Islet precursor cell (in vitro differentiated cells): ENCODE measurements at places on chromosomes 13 and 19.

- no peak for DNase-seq
These were observed 7.0 kb downstream of the PPP5C start for GRCh38 chr19:46353730-46354528.

GRCh38 chr13:74681891-74682290 lies 547.7 kb upstream of the KLF12 start:
- DNase-seq: no peak

- DNase-seq: no peak
These were observed 536 bp upstream of the NCR1 start for GRCh38 chr19:54905421-54905802.

DNA sequence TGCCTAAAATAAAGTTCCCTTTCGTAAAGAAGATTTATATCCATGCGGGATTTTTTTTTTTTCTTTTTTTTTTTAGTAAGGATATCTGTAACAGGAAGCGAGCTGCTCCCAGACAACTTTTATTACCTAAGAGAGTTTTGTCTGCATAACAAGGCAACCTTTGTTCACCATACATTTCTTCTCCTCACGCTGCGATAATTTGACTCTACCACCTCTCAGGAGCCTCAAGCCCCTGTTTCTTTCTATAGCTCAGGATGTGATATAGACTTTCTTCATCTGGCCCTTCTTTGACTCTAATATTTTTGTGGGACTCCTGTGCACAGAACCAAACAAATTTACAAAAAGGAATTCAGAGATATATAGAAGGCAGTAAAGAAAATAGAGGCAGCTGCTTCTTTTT lies 1053.7 kb upstream of the SPRY2 start:
- DNase-seq: no peak

DNA sequence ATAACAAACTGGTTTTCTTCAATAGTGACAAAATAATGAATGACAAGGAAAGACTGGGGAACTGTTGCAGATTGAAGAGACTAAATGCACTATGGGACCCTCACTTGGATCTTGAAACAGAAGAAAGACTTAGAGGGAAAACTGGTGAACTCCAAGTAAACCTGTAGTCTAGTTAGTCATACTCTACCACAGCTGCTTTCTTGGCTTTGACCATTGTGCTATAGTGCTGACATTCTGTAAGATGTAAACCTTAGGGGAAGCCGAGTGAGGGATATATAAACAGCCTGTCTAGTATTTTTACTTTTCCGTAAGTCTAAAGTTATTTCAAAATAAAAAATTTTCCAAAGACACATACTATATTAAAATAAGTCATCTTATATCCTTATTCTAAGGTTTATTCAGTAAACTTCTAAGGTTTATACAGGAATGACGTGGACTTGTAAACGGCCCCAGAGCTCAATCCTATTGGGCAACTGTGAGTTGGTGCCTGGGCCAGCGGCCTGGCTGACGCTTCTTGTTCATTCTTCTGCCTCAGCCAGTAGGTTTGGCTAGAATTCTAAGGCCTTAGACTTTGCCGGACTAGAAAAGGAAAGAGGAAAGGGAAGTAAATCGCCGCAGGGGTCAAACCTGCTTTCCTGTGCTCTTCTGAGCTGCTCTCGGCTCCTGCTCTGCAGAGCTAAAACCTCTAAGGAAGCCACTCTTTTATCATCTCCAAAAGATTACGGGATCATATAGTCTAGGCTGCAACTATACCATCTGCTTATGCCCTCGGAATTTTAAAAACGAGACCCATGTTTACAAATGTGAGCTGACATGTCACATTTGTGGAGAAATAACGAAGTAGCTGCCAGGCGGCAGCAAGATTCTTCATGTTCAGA lies 33.6 kb upstream of the UBE2L5 start:
- DNase-seq: no peak

DNA sequence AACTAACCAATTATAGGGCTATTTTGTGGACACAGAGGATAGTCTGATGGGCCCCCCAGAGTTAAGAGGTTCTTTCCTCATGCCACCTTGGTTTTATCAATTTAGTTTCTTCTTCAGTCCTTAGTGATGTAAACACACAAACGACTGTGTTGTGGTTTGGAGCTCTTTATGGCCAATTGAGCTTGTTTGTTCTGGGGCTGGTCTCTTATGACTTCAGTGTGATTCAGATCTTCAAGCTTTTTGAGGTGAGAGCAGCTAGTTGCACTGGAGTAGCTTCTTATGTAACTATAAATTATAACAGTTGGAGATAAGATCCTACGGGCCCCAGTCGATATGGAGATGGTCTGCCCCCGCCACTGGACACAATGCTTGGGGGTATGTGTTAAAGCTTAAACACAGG lies 22.0 kb upstream of the GJB6 start:
- no peak for DNase-seq

- peak; percentile 89 for DNase-seq
These were observed at the start of gene STAP2 for GRCh38 chr19:4338441-4339355. STAP2 (minus strand) TSS chr19:4338827; CDS start chr19:4338753, 74 bp downstream.

GRCh38 chr13:75960538-75960994 lies 324.4 kb downstream of the LMO7 start:
- no peak for DNase-seq

- peak; percentile 46 for DNase-seq
These were observed 186.8 kb upstream of the SOX1 start for GRCh38 chr13:111880185-111880584.

- no peak for DNase-seq
These were observed 149.6 kb downstream of the SIPA1L3 start for GRCh38 chr19:38056646-38057045.

DNA sequence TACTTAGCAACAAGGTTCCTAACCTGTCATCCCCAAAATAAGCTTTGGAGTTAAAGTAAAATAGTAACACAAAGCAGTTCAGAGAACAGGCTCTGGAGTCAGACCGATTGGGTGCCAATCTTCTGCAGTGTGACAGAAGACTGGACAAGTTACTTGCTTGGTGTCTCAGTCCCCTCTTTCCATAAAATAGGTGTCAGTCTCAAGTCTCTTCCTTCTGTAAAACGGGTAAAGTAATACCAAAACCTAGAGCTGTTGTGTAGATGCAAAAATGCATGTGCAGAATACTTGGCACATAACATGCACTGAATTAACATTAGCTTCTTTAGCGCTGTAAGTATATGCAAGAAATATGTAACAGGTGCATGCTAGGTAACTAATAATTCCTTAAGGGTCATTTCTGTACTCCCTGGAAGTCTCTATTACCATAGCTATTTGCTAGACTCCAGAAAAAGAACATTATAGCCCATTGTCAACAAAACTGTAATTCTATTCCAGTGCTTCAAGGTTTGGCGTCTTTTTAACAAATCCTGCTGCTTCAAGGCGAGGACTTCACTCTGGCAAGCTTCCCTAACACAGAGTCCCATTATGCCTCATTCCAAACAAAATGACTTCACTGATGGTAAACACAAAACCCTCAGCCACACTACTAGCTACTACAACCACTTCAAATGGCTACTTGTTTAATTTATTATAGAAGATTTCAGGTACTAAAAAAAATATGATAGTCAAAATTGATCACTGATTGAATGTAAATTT lies 32.8 kb downstream of the ELF1 start:
- no peak for DNase-seq

DNA sequence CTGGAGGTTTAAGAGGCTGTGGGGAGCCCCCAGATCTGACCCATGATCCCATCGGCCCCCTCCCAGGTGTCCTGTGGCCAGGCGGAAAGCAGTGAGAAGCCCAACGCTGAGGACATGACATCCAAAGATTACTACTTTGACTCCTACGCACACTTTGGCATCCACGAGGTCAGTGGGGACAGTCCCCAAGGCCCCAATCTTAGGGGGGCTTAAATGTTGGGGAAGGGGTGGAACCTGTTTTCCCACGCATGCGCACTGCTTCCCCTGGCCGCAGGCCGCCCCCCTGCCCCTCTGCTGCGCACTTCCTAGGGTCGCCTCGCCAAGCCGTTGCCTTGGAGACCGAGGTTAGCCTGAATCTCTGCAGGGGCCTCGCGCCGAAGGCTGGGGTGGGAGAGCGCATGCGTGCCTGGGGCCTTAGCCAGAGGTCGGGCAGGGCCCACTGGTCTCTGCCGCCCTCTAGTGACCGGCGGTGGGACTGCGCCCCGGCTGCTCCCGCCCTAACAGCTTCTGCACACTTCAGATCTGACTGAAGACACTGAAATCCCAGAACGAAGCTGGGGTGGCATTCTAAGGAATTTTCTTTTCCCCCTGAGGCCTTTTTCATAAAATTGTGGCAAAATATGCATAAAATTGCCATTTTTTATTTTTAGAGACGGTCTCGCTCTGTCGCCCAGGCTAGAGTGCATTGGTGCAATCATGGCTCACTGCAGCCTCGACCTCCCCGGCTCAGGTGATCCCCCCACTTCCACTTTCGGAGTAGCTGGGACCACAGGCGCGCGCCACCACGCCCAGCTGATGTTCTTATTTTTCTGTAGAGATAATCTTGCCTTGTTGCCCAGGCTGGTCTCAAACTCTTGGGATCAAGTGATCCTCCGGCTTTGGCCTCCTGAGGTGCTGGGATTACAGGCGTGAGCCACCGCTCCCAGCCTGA lies 3.6 kb downstream of the PRMT1 start:
- DNase-seq: peak; percentile 96

DNA sequence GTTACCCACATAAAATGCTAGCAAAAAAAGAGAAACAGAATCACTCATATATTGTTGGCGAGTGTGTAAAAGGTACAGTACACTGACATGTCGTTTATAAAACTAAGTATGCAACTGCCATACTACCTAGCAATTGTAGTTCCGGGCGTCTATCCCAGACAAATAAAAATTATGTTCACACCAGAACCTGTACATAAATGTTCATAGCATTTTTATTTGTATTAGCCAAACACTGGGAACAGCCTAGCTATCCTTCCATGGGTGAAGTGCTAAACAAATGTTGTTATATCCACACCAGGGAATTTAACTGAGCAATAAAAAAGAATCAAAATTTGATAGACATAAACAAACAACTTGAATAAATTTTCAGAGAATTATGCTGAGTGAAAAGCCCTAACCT lies 28.9 kb upstream of the POSTN start:
- DNase-seq: no peak

DNA sequence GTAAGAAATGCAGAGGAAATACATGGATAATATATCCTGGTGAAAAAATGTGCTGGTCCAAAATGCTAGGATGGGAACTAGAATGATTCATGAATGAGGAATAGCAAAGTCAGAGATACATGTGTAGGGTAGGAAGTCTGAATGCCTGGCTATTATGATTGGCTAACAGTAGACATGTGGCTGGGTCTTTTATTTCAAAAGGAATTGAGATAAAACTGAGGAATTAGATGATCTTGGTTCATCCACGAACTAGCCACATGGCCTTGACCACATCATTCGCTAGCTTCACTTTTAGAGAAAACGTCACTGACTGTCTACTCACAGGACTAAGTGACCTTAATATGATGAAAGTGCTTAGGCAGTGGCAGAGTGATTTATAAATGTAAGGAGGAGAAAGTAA lies 103.1 kb downstream of the TRPC4 start:
- no peak for DNase-seq

GRCh38 chr13:29536853-29537252 lies 58.6 kb downstream of the SLC7A1 start:
- DNase-seq: no peak

GRCh38 chr19:46818812-46819211 lies 30.4 kb upstream of the SLC1A5 start:
- DNase-seq: no peak

- no peak for DNase-seq
These were observed 10.4 kb downstream of the EPS8L1 start for GRCh38 chr19:55085923-55086715.

DNA sequence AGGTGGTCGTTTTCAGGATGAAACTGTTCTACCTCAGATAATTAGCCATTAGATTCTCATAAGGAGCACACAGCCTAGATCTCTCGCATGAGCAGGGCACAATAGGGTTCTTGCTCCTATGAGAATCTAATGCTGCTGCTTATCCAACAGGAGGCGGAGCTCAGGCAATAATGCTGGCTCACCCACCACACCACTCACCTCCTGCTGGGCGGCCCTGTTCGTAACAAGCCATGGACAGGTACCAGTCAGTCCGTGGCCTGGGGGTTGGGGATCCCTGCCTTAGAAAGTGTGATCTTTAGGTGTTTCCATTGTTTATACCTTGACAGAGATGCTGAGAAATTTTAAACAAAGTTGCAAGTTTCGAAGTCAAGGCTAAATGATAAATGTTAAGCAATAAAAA lies 344.6 kb upstream of the HTR2A start:
- DNase-seq: no peak

DNA sequence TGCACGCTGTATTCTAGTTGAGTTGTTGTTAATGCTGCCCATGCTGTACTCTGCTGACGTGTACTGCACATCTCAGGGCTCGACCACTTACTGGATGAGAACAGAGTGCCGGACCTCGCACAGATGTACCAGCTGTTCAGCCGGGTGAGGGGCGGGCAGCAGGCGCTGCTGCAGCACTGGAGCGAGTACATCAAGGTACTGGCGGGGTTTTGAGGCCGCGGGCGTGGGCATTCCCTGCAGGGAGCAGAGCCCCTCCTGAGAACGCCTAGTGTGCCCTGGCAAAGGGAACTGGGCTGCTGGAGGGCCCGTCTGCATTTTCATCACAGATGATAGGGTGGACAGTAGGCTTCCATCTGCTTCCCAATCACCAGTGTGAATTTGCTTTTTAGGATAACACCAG lies 29.9 kb downstream of the CUL4A start:
- no peak for DNase-seq

DNA sequence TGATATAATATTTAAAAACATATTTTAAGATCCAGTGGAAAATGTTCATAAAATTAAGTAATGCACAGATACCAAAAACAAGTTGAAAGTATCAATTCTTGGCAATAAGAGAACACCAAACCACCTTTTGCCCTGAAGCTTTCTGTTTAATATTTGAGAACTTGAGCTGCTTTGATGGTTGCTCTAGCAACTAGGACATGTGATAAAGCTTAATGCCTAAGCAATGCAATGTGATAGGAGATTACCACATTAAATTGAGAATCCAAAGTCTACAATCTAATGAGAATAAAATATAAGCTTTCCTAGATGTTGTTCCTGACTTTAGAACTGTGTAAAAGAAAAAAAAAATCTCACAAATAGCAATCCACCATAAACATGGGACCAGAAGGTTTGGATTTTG lies 1367.5 kb upstream of the PCDH9 start:
- DNase-seq: no peak

- DNase-seq: peak; percentile 92
These were observed 2.2 kb downstream of the PDE4C start for GRCh38 chr19:18223860-18224524.

- no peak for DNase-seq
These were observed 21.2 kb downstream of the DNMT1 start for GRCh38 chr19:10173527-10173926.

- no peak for DNase-seq
These were observed 6.4 kb upstream of the SPATA13 start for GRCh38 chr13:24153979-24154701.
